Stimulated activated CD8-positive, alpha-beta memory T cell treated with anti-CD3 and anti-CD28 coated beads, Interleukin-15, amount 100 ng/mL, for 24 hours (primary cell): ENCODE measurements at places on chromosomes 1 and 21.

DNA sequence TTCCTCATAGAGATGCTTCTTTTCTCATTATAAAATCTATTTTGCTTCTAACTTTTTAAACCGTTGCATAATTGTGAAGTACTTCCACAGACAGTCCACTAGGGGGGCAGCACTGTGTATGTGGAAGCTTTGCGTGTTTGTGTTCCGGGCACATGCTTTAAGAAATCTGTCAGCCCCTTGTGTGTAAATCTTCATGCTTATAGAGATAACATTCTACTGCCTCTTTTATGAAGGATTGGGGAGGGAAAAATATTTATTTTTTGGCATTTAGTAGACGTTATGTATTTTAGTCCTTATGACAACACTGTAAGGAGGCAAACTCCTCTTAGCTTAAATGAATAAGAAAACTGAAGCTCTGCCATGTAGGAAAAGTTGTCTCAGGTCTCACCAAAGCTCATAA lies 157.3 kb upstream of the PTGFR start:
- no peak for DNase-seq

GRCh38 chr1:37672136-37672870 lies 20.0 kb upstream of the CDCA8 start:
- no peak for DNase-seq

DNA sequence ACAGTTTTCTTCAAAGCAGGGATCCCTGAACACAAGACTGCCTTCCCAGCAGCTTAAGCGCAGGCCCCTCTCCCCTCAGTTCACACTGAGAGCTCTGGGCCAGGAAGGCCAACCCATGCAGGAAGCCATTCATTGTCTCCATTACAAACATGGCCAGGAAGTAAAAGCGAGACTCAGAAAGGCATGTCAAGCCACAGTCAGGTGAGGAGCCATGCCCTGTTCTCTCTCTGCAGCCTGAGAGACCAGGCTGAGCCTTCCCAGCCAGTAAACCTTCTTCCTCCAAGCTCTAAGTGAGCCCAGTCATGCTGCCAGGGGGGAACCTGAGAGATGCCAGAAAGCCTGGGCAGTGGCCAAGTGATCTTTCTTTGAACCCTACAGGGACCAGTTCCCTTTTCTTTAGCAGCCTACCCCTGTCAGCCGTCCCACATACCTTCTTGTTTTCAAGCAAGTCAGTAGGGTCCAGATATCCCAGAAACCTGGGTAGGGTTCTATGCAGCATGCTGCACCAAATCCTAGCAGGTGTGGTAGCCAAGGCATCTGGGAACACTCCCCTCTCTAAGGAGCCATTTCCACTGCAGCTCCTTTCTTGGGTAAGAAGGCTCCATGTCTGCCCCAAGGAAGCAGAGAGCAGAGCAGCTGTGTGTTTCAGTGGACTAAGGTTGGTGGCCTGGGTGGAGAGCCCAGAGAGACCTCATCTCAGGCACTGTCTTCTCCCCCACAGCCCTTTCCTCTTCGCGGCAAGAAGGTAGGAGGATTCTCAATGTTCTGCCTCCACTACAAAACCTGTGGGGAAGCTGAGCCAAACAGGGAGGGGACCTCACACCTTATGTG lies 977 bp downstream of the TRAF3IP3 start:
- no peak for DNase-seq

GRCh38 chr1:5099558-5099957 lies 445.1 kb downstream of the AJAP1 start:
- DNase-seq = no peak

GRCh38 chr21:25094695-25095094 lies 512.6 kb downstream of the MRPL39 start:
- DNase-seq = no peak
